ENCODE measurements at places on chromosomes 1 and 21. TPM values are rescaled to one million over a fixed set of nuclear protein-coding genes. Genes with fewer than 3 reads are reported as not detected.

- H3K36me3 ChIP-seq = no peaks in the 10 kb centered on the region
- no peak overlapping the region for H3K27ac ChIP-seq
- no peaks in the 10 kb centered on the region for H3K27me3 ChIP-seq
- DNase-seq = no peak
- H3K4me3 ChIP-seq = no peak overlapping the region
These were observed 30.9 kb downstream of the SLC35F3 start for GRCh38 chr1:233935297-233935868.

- no peaks in the 10 kb centered on the region for H3K36me3 ChIP-seq
- no peaks in the 10 kb centered on the region for H3K27me3 ChIP-seq
- H3K27ac ChIP-seq = no peak overlapping the region
- DNase-seq = no peak
- no peak overlapping the region for H3K4me3 ChIP-seq
- H3K4me1 ChIP-seq = no peaks in the 10 kb centered on the region
These were observed 10.2 kb downstream of the SETSIP start for GRCh38 chr1:92065042-92065441.

DNA sequence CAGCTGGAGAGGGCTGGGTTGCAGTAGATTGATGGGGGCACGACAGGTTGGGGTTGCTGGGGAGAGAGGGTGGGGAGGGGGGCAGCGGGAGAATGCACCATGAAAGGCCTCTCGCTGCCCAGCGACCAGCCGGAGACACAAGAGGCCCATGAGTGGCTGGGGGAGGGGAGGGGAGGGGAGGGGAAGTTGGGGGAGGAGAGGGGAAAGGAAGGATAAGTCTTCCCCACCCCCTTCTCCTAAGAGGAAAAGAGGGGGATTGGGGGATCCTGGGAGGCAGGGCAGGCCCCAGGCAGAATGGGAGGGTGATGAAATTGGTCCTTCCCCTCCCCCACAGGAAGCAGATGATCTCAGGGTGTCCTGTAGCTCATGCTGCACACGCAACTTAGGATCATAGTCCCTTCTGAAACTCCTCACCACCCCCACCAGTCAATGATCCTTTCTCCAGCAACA lies 45.7 kb downstream of the PAX7 start:
- H3K27ac ChIP-seq = no peak overlapping the region
- no peak overlapping the region for H3K4me3 ChIP-seq
- DNase-seq = no peak
- no peaks in the 10 kb centered on the region for H3K36me3 ChIP-seq
- H3K27me3 ChIP-seq = no peaks in the 10 kb centered on the region
- H3K4me1 ChIP-seq = no peaks in the 10 kb centered on the region

GRCh38 chr1:44212355-44213221 lies 683 bp upstream of the DMAP1 start:
- no peaks in the 10 kb centered on the region for H3K27me3 ChIP-seq
- H3K36me3 ChIP-seq = peaks cover 14% of the 10 kb centered on the region
- H3K27ac ChIP-seq = peak overlapping the region; percentile 79
- H3K4me3 ChIP-seq = peak overlapping the region; percentile 98

DNA sequence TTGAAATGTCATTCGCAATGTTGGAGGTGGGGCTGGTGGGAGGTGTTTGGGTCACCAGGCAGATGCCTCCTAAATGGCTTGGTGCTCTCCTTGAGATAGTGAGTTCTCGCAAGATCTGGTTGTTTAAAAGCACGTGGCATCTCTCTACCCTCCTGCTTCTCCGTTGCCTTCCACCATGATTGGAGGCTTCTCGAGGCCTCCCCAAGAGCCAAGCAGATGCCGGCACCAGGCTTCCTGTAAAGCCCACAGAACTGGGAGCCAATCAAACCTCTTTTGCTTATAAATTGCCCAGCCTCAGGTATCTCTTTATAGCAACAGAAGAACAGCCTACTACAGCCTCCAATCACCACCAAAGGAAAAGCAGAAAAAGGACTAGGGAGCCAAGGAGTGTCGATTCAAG lies 80.5 kb downstream of the PDE9A start:
- no peaks in the 10 kb centered on the region for H3K27me3 ChIP-seq
- peak overlapping the region; percentile 42 for H3K4me3 ChIP-seq
- peaks cover 54% of the 10 kb centered on the region for H3K4me1 ChIP-seq
- DNase-seq = peak; percentile 42
- peak overlapping the region; percentile 93 for H3K27ac ChIP-seq

GRCh38 chr1:86829321-86829720 lies 84.6 kb downstream of the SELENOF start:
- no peak overlapping the region for H3K4me3 ChIP-seq
- H3K27ac ChIP-seq = no peak overlapping the region
- no peaks in the 10 kb centered on the region for H3K36me3 ChIP-seq

DNA sequence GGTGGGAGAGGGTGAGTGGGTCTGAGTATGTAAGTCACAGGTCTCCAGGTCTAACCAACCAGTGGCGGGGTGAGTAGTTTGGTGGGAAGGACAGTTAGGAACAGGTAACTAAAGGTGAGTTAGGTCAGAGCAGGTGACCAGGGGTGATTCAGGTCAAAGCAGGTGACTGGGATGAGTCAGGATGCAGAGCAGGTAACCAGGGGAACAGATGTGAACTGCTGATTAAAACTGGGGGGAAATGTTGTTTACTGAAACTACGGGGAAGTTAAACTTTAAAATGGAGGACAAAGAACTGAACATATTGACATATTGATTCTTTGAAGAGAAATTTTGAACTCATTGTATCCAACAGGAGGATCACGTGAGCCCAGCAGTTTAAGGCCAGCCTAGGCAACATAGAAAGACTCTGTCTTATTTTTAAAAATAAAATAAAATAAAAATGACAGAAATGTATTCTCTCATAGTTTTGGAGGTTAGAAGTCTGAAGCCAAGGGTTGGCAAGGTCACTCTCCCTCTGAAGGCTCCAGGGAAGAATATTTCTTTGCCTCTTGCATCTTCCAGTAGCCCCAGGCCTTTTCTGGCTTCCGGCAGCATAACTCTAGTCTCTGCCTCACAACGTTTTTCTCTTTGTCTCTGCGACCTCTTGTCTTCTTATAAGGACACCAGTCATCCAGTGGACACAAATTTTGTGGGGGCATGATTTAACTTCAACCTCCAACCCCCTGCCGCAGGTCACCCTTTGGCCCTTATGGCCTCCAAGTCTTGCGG lies 64.3 kb upstream of the TINAGL1 start:
- H3K4me1 ChIP-seq = no peaks in the 10 kb centered on the region
- no peak overlapping the region for H3K4me3 ChIP-seq
- H3K27ac ChIP-seq = no peak overlapping the region
- H3K36me3 ChIP-seq = no peaks in the 10 kb centered on the region
- H3K27me3 ChIP-seq = no peaks in the 10 kb centered on the region

ITPKB gene
- 36.3 TPM for total RNA-seq

- H3K4me1 ChIP-seq = no peaks in the 10 kb centered on the region
- peak; percentile 91 for DNase-seq
- no peak overlapping the region for H3K27ac ChIP-seq
- H3K36me3 ChIP-seq = no peaks in the 10 kb centered on the region
- H3K4me3 ChIP-seq = peak overlapping the region; percentile 59
- no peaks in the 10 kb centered on the region for H3K27me3 ChIP-seq
These were observed 819 bp downstream of the SLC25A34 start for GRCh38 chr1:15736892-15737261.

CYP4A22 gene
- total RNA-seq = 0.88 TPM

- no peaks in the 10 kb centered on the region for H3K4me1 ChIP-seq
- H3K4me3 ChIP-seq = no peak overlapping the region
- no peaks in the 10 kb centered on the region for H3K36me3 ChIP-seq
- no peak overlapping the region for H3K27ac ChIP-seq
- no peak for DNase-seq
These were observed 21.3 kb upstream of the LRRC3 start for GRCh38 chr21:44433791-44434567.

DNA sequence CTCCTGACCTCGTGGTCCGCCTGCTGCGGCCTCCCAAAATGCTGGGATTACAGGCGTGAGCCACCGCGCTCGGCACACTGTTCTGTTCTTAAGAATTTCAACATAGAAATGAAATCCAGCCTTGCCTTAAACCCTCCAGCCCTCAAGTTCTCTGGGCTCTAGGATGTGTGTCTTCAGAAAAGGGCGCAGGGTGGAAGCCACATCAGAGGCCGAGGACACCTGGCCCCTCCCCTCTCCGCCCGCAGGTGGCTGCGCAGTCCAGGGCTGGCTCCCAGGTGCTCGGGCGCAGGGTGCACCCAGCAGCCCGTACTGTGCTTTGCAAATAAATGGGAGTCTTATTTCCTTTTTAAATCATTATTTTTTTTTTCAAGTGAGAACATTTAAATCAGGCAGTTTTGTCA lies 2.0 kb upstream of the C1orf174 start:
- H3K27ac ChIP-seq = no peak overlapping the region
- H3K36me3 ChIP-seq = no peaks in the 10 kb centered on the region
- H3K4me1 ChIP-seq = no peaks in the 10 kb centered on the region
- no peaks in the 10 kb centered on the region for H3K27me3 ChIP-seq

FAM76A gene
- 9.3 TPM for total RNA-seq

- no peaks in the 10 kb centered on the region for H3K4me1 ChIP-seq
- H3K36me3 ChIP-seq = no peaks in the 10 kb centered on the region
- no peak overlapping the region for H3K27ac ChIP-seq
- DNase-seq = no peak
These were observed 216.2 kb upstream of the RUNX1 start for GRCh38 chr21:35265170-35265877.

DNA sequence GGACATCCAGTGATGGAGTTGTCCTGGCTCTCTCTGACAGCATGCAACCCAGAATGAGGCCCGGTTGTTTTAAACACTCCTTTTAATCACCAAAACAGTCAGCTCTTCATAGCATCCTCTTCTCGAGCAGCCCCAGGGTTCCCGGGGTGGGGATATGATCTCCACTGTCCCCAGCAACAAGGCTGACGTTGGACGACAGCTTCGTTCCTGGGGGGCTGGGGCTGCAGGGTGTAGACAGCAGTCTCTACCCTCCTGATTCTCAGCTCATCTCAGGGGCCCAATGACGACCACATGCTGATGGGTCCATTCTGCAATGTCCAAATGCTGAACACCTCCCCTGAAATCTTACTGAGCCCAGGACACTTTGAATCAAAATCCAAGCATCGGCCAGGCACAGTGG lies 27.0 kb downstream of the TRIM11 start:
- H3K4me1 ChIP-seq = no peaks in the 10 kb centered on the region
- no peaks in the 10 kb centered on the region for H3K36me3 ChIP-seq
- H3K27me3 ChIP-seq = no peaks in the 10 kb centered on the region
- H3K27ac ChIP-seq = no peak overlapping the region
- H3K4me3 ChIP-seq = no peak overlapping the region
- DNase-seq = no peak

GRCh38 chr1:226882187-226882586 lies 11.8 kb downstream of the PSEN2 start:
- peak overlapping the region; percentile 38 for H3K4me3 ChIP-seq
- peaks cover 25% of the 10 kb centered on the region for H3K36me3 ChIP-seq
- no peak for DNase-seq
- H3K27me3 ChIP-seq = no peaks in the 10 kb centered on the region
- H3K27ac ChIP-seq = peak overlapping the region; percentile 82

DNA sequence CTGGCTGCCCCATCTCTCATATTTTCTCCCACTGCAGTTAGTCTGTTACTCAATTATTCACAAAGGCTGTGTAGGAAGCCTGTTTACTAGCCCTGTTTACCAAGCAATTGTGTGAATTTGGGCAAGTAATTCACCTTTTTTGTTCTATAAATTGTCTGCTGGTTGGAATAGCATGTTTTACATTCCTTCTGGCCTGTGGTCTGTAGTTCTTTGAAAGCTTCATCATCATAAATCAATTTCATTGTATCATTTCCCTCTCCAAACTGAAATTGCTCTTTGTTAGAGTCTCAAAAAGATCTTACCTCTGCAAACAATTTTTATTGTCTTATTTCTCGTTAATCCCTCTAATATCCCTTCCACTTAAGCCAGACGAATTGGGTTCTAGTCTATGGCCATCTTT lies 1059.5 kb upstream of the ADGRL4 start:
- H3K4me3 ChIP-seq = no peak overlapping the region
- H3K27ac ChIP-seq = no peak overlapping the region
- H3K4me1 ChIP-seq = no peaks in the 10 kb centered on the region
- no peaks in the 10 kb centered on the region for H3K27me3 ChIP-seq

DNA sequence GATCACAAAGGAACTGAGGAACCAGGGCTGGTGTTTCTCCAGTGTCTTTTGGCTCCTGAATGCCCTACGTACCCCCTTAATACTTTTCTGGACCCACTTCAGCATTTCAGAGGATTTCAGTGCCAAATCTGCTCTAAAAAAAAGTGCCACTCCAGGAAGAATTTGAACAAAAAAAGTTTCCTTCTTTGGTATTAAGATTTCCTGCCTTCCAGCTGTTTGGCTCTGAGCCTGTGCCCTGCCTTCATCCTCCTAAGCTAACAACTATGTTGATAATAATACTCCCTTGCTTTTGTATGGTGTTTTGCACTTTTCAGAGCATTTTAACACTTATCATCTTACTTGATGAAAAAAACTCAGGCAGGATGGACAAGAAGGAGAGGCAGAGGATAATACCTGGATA lies 11.0 kb upstream of the RIMS3 start:
- H3K4me3 ChIP-seq = no peak overlapping the region
- H3K27me3 ChIP-seq = no peaks in the 10 kb centered on the region
- no peaks in the 10 kb centered on the region for H3K36me3 ChIP-seq
- no peak overlapping the region for H3K27ac ChIP-seq

DNA sequence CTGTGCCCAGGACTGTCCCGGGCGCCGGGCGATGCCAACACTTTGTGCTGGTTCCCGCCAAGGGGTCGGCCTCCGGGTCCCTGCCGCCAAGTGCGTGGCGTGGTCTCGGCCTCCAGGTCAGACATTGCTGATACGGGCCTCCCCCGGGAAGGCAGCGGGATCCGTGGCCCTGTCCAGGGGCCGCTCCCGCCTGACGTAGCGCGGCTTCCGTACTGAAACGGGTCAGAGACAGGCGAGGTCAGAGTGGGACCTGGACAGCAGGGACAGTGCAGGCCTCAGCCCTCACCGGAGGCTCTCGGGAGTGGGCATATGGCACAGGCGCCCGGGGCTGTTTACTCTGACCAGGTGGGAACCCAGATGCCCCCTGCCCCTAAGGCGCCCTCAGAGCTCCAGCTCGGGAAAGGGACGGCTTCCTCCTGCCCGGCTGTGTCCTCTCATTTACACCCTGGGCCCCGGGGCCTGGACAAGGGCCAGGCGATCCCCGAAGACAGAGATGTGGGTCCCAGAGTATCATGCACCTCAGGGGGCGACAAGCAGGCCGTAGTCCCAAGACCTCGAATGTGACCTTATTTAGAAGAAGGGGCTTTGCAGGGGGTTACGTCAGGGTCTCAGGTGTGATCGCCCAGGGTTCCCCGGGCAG lies 8.8 kb upstream of the RNF223 start:
- H3K36me3 ChIP-seq = no peaks in the 10 kb centered on the region
- H3K27ac ChIP-seq = no peak overlapping the region
- no peaks in the 10 kb centered on the region for H3K4me1 ChIP-seq

DNA sequence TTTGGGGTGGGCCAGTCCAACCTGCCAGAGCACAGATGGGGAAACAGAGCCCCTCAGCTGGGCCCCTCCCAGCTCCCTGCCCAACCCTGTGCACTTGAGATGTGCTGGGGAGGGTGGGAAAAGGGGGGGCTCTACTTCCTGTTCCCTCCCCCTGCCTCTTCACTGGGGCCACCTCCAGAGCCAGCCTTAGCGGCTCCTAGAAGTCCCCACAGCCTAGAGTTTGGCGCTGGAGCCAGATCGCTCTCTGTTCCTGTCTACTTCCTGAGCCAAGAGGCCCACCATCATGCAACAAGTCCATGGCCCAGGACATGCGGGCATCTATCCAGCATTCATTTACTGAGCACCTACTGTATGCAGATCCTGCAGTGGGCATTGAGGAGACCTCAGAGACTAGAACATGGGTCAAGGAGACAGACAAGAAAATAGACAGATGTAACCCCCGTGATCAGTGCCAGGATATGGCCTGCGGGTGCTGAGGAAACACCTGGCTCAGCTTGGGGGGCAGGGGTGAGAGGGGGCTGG lies 144.1 kb downstream of the SYF2 start:
- H3K36me3 ChIP-seq = no peaks in the 10 kb centered on the region
- H3K27ac ChIP-seq = no peak overlapping the region
- H3K4me3 ChIP-seq = no peak overlapping the region
- H3K27me3 ChIP-seq = no peaks in the 10 kb centered on the region
- no peak for DNase-seq

All from Peyer's patch (tissue), 4 donors.